Kidney epithelial cell (primary cell): ENCODE measurements at places on chromosomes 5 and 9.

DNA sequence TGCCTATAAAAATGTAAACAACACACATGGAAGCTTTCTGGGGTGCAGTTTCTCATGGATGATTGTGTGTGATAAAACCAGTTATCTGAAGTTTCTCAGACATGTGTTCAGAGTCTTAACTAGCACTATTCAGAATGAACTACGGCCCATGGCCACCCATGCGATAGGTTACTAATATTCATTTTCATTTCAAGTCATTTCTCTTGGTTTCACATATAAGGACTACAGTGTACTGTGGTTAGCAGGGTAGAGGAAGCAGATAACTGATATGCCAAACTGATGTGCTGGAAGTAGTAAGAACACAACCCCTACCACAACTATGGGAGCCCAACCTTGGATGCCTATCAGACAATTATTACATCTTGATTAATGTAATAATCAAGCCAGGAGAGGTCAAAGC lies 372.1 kb downstream of the DTWD2 start:
- no peak for DNase-seq

- DNase-seq = peak; percentile 21
These were observed 56.7 kb downstream of the MAPKAP1 start for GRCh38 chr9:125650271-125650737.

DNA sequence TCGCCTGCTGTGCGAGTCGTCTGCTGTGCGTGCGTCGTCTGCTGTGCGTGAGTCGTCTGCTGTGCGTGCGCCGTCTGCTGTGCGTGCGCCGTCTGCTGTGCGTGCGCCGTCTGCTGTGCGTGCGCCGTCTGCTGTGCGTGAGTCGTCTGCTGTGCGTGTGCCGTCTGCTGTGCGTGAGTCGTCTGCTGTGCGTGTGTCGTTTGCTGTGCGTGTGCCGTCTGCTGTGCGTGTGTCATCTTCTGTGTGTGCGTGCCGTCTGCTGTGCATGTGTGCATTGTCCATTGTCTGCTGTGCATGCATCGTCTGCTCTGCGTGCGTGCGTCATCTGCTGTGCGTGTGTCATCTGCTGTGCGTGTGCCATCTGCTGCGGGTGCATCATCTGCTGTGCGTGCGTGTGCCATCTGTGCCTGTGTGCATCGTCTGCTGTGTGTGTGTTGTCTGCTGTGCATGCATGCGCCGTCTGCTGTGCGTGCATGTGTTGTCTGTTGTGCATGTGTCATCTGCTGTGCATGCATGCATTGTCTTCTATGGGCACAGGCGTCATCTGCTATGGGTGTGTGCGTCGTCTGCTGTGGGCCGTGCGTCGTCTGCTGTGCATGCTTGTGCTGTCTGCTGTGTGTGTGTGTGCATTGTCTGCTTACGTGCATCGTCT lies 68.6 kb upstream of the IRX4 start:
- no peak for DNase-seq

DNA sequence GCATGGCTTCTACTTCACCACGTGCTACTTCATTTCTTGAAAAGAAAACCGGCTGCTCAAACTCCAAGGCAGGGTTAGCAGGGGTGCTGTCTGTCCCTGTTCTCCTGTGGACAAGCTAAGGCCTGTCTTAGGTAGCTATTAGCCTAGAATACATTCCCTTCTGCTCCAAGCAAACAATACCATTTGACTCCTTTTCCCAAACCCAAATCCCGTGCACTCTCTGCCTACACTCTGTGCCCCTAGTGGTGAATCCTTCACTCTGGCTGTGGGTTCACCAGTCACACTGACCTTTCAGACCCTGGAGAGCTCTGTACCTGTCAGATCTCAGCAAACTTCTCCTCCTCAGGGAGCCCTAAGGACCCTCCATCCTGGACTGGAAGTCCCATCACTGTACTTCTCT lies 211.6 kb downstream of the SLIT3 start:
- DNase-seq = no peak

DNA sequence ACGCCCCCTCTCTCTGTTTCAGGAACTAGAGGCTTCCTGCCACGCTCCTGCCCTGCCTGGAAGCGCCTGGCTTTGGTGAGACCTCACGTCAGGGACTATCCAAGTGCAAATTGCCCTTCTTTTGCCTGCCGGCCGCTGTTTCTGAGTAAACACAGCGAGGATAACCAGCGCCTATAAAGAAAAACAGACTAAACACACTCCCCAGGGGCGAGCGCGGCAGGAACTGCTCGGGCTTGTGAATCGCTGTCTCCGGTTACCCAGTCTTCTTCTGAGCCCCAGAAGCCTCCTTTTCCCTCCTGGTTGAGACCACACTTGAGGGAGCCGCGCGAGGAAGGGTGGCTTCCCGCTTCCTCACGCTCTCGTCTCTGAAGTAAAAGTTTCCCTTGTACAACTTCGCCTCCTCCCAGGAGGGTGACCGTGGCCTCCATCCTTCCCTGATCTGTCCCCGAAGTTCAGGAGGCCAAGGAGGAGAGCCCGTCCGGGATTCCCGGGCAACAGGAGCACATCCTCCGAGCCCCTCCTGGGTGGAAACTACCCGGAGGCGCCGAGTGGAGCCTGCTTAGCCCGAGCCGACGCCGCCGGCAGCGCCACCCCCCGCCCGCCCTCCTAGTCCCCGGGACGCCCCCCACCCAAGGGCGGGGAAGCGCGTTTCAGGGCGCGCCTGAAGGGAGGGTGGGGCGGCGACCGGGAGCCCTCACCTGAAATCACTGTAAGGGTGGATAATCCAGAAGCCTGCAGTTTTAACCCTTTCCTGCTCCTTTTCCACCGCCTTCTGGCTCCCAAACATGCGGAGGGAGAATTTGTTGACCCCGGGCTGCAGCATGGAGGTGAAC lies 993 bp downstream of the HCN1 start:
- DNase-seq = no peak

DNA sequence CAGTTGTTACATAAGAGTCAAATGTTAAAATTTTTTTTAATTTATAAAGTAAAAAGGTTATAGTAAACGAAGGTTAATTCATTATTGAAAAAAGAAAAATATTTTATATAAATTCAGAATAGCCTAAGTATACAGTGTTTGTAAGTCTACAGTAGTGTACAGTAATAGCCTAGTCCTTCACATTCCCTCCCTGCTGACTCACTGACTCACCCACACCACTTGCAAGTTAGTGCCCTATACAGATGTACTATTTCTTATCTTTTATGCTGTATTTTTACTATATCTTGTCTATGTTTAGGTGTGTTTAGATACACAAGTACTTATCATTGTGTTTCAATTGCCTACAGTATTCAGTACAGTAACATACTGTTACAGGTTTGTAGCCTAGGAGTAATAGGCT lies 57.6 kb downstream of the MAMDC2 start:
- no peak for DNase-seq

DNA sequence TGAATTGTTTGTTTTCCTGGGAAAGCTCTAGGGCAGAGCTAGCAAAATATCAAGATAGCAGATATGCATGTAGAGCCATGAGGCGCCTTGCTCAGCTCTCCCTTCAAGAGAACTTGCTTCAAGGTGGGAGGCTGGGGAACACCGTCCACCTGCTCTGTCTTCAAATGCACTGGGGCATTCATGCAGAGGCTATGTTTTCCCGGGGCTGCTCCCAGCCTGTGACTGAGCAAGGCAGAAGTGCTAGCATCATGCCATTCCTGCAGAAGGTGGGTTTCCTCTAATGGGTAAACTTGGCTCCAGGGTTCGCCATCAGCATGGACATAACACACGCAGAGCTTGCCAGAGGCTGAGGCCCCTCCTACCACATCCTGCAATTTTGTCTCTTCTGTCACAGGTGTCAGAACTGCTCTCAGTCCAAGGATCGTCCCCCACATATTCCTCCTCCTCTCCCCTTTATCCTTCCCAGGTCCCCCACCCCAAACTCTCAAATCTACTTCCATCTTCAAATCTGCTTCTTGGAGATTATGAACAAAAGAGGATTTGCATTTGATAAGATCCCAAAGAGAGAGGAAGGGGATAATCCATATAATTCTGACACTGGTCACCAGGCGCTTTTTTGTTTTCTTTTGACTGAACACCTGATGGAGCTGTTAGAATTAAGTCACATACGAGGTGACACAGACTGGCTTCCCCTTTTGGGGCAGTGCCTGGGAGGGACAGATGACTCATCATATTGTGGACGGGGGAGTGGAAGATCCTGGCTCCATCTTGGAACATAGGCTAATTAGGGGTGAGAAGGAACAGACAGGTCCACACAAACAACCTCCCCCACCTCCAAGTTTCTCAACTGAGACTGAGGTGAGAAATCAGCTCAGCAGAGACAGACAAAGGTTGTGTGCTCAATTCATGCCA lies 85.0 kb upstream of the TAF11L2 start:
- no peak for DNase-seq

- no peak for DNase-seq
These were observed 283.2 kb downstream of the SH3GL2 start for GRCh38 chr9:17862101-17862500.

DNA sequence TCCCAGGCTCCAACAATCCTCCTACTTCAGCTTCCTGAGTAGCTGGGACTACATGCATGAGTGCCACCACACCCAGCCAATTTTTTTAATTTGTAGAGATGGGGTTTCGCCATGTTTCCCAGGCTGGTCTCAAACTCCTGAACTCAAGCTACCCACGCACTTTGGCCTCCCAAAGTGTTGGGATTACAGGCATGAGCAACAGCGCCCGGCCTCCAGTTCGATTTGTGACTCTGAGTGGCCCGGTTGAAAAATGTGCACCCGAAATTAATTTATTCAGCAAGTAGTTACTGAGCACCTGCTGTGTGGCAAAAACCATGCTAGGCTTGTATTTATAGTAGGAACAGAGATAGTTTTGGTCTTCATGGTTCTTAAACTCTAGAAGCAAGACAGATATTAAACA lies 58.3 kb downstream of the MVB12B start:
- DNase-seq = no peak

DNA sequence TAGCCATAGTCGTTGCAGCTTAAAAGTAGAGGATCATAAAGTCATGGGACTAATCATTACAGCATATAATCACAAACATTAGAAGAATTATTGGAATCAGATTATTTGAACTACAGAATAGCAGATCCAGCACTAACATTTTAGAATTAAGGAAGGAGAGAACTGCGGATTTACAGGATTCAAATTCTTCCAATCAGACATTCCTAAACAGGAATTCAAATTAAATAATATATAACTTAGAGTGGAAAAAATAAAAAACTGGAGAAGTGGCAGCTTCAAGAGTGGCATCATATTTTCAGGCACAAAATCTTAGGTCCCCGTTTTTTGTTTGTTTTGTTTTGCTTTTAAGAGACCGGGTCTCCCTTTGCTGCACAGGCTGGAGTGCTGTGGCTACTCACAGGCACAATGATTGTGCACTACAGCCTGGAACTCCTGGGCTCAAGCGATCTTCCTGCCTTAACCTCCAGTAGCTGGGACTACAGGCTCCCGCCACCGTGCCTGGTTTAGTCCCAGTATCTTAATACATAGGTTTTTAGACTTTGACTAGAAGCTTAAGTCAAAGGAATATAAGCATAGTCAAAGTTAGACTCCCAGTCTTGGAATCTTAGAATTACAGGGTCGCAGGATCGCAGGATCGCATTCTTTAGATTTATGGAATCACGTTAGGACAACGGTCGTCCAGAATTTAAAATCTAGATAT lies 2.1 kb upstream of the FOXE1 start:
- DNase-seq = no peak

DNA sequence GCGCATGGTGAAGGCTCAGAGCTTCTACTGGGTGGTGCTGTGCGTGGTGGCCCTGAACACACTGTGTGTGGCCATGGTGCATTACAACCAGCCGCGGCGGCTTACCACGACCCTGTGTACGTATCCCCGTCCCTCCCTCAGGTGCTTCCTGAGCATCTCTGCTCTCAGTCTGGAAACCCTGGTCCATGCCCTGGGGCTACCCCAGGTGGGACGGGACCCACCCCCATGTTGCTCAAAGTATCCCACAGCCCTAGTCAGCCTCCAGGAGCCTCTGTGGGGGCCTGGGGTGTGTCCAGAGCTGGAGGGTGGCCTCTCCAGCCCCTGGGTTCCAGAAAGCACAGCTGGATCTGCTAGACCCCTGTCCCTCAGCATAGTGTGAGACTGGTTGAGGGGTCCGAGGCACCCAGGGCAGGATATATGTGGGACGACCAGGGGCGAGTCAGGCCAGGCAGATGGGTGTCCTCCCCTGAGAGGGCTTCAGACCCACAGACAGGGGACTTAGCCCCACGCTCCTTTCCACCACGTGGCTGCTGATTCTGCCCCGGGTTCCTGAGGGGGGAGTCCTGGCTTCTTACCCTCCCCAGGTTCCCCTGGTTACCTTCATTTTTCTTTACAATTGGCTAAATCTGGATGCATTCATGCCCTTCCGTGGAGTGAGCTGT lies 94.0 kb downstream of the CACNA1B start:
- no peak for DNase-seq

GRCh38 chr5:159602434-159602833 lies 272.1 kb upstream of the IL12B start:
- DNase-seq = no peak

DNA sequence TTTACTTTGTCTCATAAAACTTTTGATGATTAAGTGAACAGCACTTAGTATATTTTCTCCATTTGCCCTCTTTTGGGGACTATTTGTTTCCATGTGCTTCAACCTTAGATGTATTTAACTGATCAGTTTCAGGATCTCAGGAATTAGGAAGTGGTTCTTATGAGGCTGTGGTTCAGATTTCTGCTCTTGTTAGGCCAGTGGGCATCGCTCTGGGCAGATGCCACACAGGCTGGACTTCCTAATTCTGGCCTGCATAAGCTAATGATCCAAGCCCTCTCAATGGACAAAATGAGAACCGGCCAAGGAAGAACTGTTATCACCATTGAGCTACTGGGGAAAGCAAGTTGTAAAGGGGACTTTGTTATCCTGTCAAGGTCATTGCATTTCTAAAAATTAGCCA lies 6.9 kb downstream of the ARHGAP26 start:
- no peak for DNase-seq

DNA sequence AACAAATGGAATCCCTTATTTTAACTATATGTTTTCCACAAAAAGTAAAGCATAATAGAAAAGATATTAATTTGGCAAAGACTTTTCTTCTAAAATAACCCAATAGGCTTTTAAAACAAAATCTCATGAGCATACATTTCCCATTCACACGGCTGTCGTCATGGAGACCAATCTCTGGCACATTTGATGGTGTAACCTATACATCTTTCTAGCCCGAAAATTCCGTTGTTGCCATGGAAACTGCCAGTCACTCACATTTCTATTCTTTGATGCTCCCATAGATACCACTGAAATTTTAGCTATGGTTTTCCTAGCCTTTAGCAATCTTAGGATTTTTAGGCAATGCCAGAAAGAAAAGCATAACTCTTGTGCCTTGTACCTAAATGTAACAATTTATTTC lies 262.9 kb upstream of the TRPM3 start:
- no peak for DNase-seq

DNA sequence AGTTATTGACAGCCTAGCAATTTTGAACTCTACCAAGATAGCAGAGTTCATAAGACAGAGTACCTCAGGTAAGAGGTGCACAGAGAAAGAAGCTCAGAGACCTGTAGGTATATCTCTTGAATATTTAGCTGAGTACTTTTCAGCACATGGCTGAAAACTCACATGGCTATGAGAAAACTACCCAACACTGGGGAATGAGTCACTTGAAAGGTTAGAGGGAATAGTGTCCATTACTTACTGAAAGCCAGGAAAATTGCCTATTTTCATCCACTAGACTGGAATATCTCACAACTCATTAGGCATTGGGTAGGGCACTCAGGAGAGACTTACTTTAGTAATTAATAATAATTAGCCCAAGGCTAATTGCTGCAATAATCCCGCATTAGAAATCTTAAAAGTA lies 8.3 kb downstream of the TSLP start:
- DNase-seq = no peak
